ENCODE measurements at places on chromosomes 3 and 15.

- DNase-seq, result no peak
These were observed 161.3 kb downstream of the KLF13 start for GRCh38 chr15:31487811-31488436.

DNA sequence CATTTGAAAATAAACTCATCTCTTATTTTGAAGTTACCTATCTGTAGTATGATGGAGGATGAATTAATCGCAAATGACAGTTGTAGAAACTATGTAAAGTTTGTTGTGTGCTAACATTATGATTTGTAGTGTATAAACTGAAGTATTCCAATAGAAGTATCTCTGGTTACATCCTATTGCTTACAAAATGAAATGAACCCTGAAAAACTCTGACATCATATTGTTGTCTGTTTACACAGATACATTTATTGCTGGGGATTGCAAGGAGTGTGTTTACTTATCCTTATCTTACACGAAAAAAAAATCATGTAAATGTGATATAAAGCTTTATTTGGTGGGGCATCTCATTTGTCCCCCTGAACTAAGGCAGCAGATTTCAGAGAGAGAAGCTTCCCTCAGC, 2.6 kb upstream of the ABHD10 start:
- DNase-seq, result no peak

GRCh38 chr3:97815149-97815917, 6.5 kb upstream of the CRYBG3 start:
- DNase-seq, result no peak

DNA sequence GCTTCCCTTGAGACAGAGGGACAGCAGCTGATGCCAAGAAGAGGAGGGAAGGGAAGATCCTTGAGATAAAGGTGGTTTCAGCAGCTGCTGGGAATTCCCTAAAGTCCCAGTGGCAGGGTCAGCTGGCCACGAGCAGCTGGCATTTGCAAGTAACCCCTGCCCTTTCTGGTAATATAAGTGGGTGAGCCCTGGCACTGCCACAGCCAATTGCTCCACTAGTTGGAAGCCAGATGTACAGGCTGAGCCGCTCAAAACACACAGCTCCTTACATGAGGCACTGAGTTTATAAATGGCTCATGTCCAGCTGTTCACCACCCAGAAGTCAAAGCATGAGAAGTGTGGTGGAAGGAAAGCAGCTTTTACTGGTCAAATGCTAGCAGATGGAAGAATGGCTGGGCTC, 35.4 kb downstream of the PRR20G start:
- no peak for DNase-seq

GRCh38 chr3:114727373-114727772, 419.7 kb downstream of the ZBTB20 start:
- DNase-seq, result no peak

DNA sequence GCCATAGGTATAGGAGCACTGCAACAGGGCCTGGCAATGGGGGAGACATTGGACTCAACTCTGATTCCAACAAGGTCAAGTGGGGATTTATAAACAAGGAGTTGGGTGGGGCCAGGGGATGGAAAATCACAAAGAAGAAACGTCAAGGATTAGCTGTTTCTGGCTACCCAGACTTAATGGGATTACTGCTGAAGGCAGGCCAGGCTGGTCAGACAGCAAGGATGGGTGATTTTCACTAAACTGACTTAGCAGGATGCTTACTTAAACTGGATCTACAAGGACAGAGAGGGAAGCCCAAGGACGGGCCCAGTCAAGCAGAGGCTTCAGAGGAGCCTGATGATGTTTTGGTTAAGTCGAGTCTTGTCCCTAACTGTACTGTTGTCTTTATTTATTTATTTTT, 76.2 kb downstream of the USP13 start:
- no peak for DNase-seq

All from left forelimb (tissue), 1 donor.